HFFc6 (cell line): ENCODE measurements at places on chromosomes 11 and 22. TPM values are rescaled to one million over a fixed set of nuclear protein-coding genes. Genes with fewer than 3 reads are reported as not detected.

GRCh38 chr11:63242089-63242781 lies 1.2 kb downstream of the SLC22A25 start:
- no peak for DNase-seq
- no peaks in the 10 kb centered on the region for H3K36me3 ChIP-seq
- peaks cover 7% of the 10 kb centered on the region; the same call in 1 of the 2 replicates for H3K27me3 ChIP-seq
- no peaks in the 10 kb centered on the region for H3K4me1 ChIP-seq

GRCh38 chr22:49752598-49753091 lies 75.0 kb downstream of the BRD1 start:
- H3K36me3 ChIP-seq = 0 out of 2 replicates have a peak, but pooled peaks cover 3% of the 10 kb centered on the region
- H3K4me3 ChIP-seq = no peak overlapping the region
- no peak for DNase-seq
- no peak overlapping the region for H3K27ac ChIP-seq
- H3K4me1 ChIP-seq = no peaks in the 10 kb centered on the region

DNA sequence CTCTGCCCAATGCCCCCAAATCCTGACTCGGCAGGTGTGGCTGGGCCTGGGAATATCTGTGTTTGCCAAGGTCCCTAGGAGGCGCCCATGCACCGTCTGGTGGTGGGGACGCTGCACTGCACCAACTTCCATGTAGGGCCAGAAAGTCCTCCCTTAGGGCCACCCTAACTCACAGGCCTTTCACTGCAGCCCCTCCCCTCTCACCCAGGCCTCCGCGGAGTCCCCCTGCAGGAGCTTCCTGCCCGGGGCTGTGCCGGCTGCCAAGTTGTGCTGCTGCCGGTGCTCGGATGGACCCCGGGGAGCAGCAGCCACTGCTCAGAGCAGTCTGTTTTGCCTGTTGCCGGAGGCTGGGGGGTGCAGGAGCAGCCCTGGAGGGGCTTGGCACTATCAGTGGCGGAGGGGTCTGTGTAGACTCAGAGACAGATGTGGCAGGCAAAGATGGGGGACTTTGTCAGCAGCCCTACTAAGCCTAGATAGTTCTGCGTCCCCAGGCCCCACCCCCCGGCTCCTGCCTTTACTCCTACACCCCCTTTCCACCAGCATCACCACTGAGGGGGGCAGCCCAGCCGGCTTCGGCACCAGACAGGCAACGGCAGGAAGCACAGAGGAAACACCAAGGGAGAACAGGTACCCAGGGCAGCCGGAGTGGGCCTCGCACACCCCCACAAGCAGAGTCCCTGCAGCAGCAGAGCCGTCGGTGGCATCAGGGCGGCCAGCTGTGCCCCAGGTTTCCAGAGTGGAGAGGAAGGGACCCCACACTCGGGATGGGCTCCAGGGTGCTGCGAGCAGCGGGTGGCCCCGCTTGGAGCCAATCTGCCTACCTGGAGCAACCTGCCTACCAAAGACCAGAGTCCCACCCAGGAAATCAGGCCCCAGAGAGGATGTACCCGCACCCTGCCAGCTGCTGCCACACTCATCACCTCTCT lies 124.3 kb downstream of the TRIM29 start:
- DNase-seq = peak; percentile 9
- no peak overlapping the region for H3K27ac ChIP-seq
- no peaks in the 10 kb centered on the region for H3K36me3 ChIP-seq
- H3K4me3 ChIP-seq = no peak overlapping the region
- H3K4me1 ChIP-seq = no peaks in the 10 kb centered on the region

- H3K27me3 ChIP-seq = peaks cover 5% of the 10 kb centered on the region; the same call in 1 of the 2 replicates
- DNase-seq = peak; percentile 88
- H3K4me3 ChIP-seq = no peak overlapping the region
- H3K27ac ChIP-seq = peak overlapping the region; percentile 72
- H3K36me3 ChIP-seq = peaks cover 62% of the 10 kb centered on the region
Measured at GRCh38 chr11:9138612-9139579, 47.5 kb upstream of the SCUBE2 start.

- DNase-seq = no peak
- no peak overlapping the region for H3K27ac ChIP-seq
- peaks cover 60% of the 10 kb centered on the region for H3K27me3 ChIP-seq
- H3K4me1 ChIP-seq = no peaks in the 10 kb centered on the region
- no peak overlapping the region for H3K4me3 ChIP-seq
- H3K36me3 ChIP-seq = peaks cover 5% of the 10 kb centered on the region; the same call in 1 of the 2 replicates
Measured at GRCh38 chr11:61201476-61201875, 1.8 kb upstream of the PGA3 start.

DNA sequence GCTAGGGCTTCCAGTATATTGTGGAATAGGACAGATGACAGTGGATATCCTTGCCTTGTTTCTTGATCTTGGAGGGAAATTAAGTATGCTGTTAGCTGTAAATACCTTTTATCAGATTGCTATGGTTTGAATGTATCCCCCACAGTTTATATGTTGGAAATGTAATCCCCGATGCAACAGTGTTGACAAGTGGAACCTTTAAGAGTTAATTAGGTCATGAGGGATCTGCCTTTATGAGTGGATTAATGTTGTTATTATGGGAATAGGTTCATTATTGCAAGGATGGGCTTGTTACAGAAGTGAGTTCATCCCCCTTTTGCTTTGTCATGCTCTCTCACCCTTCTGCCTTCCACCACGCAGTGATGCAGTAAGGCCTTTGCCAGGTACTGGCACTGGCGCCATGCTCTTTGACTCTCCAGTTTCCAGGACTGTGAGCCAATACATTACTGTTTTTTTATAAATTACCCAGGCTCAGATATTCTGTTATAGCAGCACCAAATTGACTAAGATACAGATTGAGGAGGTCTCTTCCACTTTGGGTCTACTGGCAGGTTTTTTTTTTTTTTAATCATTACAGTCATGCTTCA lies 16.4 kb downstream of the CABIN1 start:
- no peaks in the 10 kb centered on the region for H3K27me3 ChIP-seq
- peaks cover 11% of the 10 kb centered on the region for H3K4me1 ChIP-seq
- no peak for DNase-seq
- H3K27ac ChIP-seq = no peak overlapping the region
- H3K4me3 ChIP-seq = no peak overlapping the region

- H3K4me3 ChIP-seq = no peak overlapping the region
- H3K27ac ChIP-seq = no peak overlapping the region
- no peaks in the 10 kb centered on the region; the same call in none of the 2 replicates for H3K27me3 ChIP-seq
- no peaks in the 10 kb centered on the region for H3K36me3 ChIP-seq
- DNase-seq = no peak
Measured at GRCh38 chr11:43223026-43223425, 88.8 kb upstream of the API5 start.

DNA sequence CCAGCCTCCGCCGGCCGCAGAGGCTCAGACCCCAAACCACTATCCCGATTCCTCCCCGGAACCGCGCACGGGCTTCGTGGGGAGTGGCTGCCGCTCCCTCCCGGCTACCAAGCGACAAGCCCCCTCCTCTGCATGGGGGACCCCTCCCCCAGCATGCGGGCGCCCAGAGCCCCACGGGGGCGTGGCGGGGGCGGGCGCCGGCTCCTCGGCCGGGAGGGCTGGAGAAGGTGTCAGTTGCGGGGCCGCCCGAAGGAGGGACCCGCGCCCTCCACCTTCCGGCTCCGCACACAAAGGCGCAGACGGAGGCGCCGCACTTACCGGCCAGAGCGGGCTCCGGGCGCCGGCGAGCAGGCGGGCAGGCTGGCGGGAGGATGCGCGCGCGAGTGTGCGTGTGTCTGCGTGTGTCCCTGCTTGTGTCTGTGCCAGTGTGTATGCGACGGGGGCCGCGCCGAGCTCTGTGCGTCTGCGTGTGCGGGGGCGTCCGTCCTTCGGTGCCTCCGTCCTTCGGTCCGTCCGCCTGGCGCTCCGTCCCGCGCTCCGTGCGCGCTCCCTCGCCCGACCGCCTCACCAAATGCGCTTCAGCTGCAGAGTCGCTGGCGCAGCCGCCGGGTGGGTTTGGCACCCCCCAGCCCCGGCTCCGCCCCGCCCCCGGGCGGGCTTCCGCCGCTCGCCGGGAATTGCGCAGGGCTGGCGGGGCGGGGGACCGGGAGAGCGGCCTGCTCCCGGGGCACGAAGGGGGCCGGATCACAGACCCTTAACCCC lies at the start of gene PTPN5:
Gene PTPN5, minus strand, starts transcription at position 592 of the 762 bp plus-strand sequence. CDS start 19,840 bp downstream, outside the sequence.
- H3K27me3 ChIP-seq = peaks cover 53% of the 10 kb centered on the region
- no peaks in the 10 kb centered on the region for H3K36me3 ChIP-seq
- no peak for DNase-seq
- no peak within 1 kb of the TSS for H3K27ac ChIP-seq
- no peaks in the 10 kb centered on the region for H3K4me1 ChIP-seq

DNA sequence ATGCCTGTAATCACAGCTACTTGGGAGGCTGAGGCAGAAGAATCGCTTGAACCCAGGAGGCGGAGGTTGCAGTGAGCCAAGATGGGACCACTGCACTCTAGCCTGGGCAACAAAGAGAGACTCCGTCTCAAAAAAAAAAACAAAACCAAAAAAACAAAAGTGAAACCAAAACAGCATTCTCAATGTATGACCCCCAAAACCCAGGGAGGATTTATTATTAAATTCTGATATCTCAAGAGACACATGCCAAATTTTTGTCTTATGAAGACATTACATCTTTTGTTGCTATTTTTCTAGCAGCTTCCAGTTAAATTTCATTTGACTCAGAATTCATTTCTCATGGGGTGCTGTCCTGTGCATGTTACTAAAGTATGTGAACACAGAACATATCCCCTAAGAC lies 3.0 kb upstream of the YPEL4 start:
- no peak overlapping the region; the same call in 1 of the 2 replicates for H3K4me3 ChIP-seq
- H3K27me3 ChIP-seq = peaks cover 9% of the 10 kb centered on the region
- H3K4me1 ChIP-seq = peaks cover 43% of the 10 kb centered on the region
- H3K36me3 ChIP-seq = no peaks in the 10 kb centered on the region
- no peak overlapping the region for H3K27ac ChIP-seq
- DNase-seq = no peak

The C11orf91 gene
- total RNA-seq = 0.37 to 0.59 TPM (median 0.51 TPM) in 3 replicates

DNA sequence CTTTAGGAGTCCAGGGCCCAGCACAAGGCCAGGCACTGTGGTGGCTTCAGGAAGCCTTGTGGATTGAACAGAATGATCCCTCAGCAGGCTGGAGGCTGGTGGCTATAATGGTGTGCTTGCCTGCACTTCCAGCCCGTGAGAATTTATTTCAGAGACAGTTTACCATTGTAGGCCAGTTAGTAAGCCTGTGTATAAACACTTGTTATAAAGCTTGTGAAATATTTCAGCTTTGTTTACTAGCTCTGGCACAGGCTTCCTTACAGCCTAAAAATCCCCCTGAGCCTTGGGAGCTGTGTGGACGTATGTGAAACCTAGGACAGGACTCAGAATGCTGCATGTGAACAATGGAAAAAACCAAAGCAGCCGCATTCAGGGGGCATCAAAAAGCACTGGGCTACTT lies 26.6 kb upstream of the ACER3 start:
- H3K27me3 ChIP-seq = peaks cover 24% of the 10 kb centered on the region
- no peak overlapping the region for H3K4me3 ChIP-seq
- H3K36me3 ChIP-seq = no peaks in the 10 kb centered on the region
- H3K27ac ChIP-seq = no peak overlapping the region

DNA sequence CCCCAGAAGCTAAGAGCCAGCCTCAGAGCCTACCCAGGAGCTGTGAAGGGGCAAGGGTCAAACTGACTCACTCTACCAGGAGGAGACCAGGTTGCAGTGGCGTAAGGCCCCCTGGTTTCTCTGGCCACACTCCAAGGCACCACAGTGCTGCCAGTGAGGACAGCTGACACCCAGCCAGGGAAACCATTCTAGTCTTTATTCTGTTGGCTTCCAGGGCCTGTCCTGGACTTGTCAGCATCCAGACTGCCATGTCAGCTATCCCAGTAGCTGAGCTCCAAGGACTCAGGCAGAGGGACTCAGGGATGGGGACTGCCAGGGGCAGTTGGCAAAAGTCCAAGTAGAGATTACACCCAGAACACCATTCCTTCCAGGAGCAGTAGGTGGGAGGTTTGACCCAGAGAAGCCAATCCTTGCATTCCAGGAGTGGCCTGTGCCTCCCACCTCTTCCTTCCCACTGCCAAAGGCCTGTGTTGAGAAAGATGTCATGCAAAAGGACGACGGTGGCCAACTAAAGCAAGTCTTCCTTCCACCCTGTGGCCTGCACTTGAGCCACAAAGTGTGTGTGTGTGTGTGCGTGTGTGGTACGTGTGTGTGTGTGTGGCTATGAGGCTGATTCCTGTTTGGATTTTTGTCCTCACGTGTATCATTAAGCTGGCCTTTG lies 3.6 kb upstream of the MAPK8IP1 start:
- no peak overlapping the region for H3K27ac ChIP-seq
- H3K27me3 ChIP-seq = peaks cover 6% of the 10 kb centered on the region
- H3K4me1 ChIP-seq = peaks cover 16% of the 10 kb centered on the region
- no peak overlapping the region for H3K4me3 ChIP-seq
- DNase-seq = no peak
- H3K36me3 ChIP-seq = peaks cover 10% of the 10 kb centered on the region

GRCh38 chr22:35313311-35314121 lies 13.8 kb downstream of the TOM1 start:
- peak overlapping the region; percentile 98 for H3K27ac ChIP-seq
- peaks cover 1% of the 10 kb centered on the region for H3K27me3 ChIP-seq
- DNase-seq = peak; percentile 96
- peak overlapping the region; percentile 78 for H3K4me3 ChIP-seq
- H3K36me3 ChIP-seq = no peaks in the 10 kb centered on the region
- peaks cover 48% of the 10 kb centered on the region for H3K4me1 ChIP-seq

GRCh38 chr11:67379061-67380058 lies 6.0 kb upstream of the CLCF1 start:
- H3K27ac ChIP-seq = peak overlapping the region; percentile 85
- no peaks in the 10 kb centered on the region; the same call in none of the 2 replicates for H3K27me3 ChIP-seq
- H3K36me3 ChIP-seq = no peaks in the 10 kb centered on the region
- H3K4me1 ChIP-seq = peaks cover 67% of the 10 kb centered on the region
- DNase-seq = peak; percentile 72

The BTBD18 gene
- not detected in 3 replicates for total RNA-seq

GRCh38 chr11:62124186-62125113 lies 639 bp downstream of the INCENP start:
- peak; percentile 53 for DNase-seq
- H3K27ac ChIP-seq = peak overlapping the region; percentile 92
- H3K36me3 ChIP-seq = peaks cover 8% of the 10 kb centered on the region; the same call in 1 of the 2 replicates

- peak overlapping the region; percentile 56; the same call in 1 of the 2 replicates for H3K27ac ChIP-seq
- H3K4me1 ChIP-seq = peaks cover 25% of the 10 kb centered on the region
- peaks cover 6% of the 10 kb centered on the region; the same call in 1 of the 2 replicates for H3K36me3 ChIP-seq
- no peak for DNase-seq
Measured at GRCh38 chr22:35426801-35427140, 26.8 kb downstream of the MCM5 start.

The RSF1 gene
- 44.7 to 49.6 TPM (median 47.4 TPM) in 3 replicates for total RNA-seq

DNA sequence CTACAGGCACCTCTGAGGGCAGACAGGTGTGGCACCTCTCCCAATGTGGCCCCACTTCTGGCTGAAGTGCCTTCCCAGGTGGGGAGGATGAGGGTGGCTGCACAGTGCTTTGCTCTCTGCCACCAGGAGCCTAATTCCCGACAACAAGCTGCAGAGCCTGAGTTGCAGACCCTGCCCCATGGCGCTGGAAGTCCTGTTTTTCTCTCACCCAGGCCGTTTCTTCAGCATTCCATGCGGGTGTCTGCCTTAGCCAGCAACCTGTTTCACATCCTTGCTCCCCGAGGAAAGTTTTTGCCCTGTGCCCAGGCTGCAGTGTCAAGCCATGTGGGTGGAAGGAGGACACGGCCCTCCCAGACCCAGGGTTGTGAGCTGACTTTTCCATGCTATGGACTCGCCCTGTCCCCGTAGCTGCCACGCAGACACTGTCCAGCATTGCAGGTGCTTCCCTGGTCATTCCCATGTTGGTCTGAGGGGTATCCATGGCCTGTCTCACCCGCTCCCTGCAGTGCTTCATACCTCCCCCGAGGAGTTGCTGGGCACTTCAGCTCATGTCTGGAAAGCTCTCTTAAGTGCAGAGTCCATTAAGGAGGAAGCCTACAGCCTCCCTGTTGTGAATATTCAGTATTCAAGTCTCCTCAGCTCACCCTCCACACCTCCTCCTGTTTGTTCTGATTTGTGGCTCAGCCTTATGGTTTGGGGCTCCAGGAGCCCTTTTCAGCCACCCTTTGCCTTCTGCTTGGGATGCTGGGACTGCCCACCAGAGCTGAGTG lies 2.9 kb downstream of the DAGLA start:
- peaks cover 10% of the 10 kb centered on the region; the same call in 1 of the 2 replicates for H3K4me1 ChIP-seq
- H3K27me3 ChIP-seq = peaks cover 27% of the 10 kb centered on the region
- H3K4me3 ChIP-seq = no peak overlapping the region
- H3K27ac ChIP-seq = no peak overlapping the region
- DNase-seq = no peak
